Stimulated activated CD8-positive, alpha-beta memory T cell treated with anti-CD3 and anti-CD28 coated beads, Interleukin-4, amount 100 ng/mL, for 1 hour (primary cell): ENCODE measurements at places on chromosomes 12 and 14.

GRCh38 chr14:21923820-21924219 is 250.2 kb upstream of the OR4E1 start:
- no peak for DNase-seq

DNA sequence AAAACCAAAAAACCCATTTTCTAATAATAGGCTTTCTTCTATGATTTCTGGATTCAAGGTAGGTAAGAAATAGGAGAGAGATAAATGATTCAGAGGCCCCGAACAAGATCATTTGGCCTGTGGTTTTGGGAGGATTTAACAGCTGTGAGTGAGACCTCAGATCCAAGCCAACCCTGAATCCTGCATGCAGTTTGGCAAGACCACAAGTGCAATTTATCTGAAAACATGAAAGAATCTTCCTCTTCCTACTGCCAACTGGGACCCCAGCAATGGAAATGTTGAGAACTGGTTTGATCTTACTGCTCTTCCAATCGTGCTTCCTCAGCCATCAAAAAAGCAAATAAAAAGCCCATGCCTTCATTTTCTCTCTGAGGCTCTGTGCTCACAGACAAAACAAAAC is 519.7 kb upstream of the TBX3 start:
- no peak for DNase-seq

DNA sequence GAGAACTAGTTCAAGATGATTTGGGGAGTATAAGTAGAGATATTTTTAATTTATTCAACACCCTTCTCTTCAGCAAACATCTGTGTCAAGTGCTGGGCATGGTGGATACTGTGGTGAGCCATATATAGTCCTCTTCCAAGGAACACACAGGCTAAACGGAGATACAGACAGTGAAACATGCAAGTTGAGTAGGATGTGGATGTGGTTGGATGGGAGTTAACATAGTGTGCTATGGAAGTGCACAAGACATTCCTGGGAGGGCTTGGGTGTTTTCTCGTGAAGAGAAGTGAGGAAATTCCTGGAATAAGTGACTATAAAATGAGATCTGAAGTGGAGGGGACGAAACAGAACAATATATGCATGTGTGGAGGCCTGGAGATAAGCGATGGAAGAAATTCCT is 181.1 kb upstream of the NPAS3 start:
- DNase-seq, result no peak

GRCh38 chr14:50844391-50844790 is 13.4 kb upstream of the NIN start:
- DNase-seq, result no peak

DNA sequence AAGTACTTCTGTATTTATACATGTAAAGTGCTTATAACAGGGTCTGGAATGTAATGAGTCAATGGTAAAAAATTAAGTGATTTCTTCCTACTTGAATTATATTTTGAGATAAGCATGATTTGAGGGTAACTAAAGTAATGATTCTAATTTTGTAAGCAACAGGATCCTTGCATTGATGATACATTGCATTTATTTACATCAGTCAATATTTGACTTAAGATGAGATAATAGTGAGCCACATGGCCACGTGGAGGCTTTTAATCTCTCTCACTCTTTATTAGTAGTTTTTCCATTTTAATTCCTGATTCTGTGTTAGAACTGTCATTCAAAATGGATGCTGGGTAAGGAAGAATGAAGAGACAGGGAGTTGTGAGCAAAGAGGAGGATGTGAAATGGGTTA is 298.1 kb upstream of the PRICKLE1 start:
- no peak for DNase-seq

DNA sequence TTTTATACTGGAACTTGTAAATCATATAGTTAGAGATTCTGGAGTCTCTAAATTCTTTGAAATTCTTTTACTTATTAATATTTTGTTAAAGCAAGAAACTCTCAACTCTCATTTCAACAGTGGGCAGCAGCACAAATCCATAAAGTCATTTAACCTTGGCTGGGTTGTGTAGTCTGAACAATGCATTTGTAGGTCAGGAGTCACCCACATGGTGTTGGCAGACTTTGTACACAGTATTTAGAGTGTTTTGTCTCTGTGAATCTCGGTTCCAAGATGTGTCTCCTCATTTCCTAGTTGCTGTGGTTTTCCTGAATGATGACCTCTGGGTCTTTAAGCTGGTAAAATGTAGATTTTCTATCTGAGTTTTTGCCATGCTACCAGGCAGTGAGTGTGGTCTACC is 20.8 kb upstream of the STRAP start:
- no peak for DNase-seq

- no peak for DNase-seq
These were observed 37.5 kb downstream of the GPR68 start for GRCh38 chr14:91207008-91207407.

GRCh38 chr12:131755305-131756113 is 44.6 kb downstream of the SFSWAP start:
- DNase-seq, result no peak

DNA sequence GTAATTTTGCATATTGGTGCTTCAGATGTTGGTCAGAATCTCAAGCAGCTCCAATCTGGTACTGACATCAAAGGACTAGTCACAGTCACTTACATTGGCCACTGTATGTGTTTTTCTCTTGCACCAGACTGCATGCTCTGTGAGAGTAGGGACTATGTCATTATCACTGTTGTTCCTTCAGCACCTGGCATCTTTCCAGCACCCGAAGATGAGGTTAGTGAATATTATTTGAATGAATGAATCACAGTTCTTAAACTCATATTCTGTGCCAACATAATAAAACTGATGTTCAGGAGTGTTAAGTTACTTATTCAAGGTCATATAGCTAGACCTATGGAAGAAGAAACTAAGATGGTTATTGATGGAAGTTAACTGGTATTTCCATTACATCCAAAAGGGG is 204.5 kb upstream of the TBX3 start:
- no peak for DNase-seq

- DNase-seq, result no peak
These were observed 66.8 kb downstream of the C14orf132 start for GRCh38 chr14:96105926-96106441.

DNA sequence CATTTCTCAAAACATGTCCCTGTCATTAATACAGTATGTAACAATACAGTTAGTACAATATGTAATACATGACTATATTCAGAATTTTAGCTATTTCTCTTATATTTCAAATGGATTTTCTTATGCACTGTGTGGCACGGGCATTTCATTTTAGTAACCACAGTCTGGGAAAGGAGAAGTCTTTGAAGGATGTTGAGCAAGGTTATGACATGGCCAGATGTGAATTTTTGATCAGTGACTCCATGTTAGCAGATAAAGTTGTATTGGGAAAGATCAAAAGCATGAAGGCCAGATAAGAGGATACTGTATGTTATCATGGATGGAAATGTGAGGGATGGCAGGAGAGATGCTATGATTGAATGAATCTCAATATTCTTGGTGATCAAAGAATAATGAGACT is 285.2 kb downstream of the NAV3 start:
- no peak for DNase-seq

DNA sequence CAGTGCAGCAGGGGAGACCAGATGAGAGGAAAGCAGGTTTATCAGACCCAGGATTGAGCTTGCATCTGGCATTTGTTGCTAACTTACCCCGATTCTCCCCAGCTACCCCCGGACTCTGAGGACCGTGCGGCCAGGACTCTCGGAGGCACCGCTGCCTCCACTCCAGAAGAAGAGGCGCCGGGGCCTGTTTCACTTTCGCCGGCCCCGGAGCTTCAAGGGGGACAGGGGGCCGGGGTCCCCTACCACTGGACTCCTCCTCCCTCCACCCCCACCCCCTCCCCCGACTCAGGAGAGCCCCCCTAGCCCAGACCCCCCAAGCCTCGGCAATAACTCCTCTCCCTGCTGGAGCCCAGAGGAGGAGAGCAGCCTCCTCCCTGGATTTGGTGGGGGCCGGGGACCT is 6.5 kb upstream of the CPNE6 start:
- DNase-seq, result no peak

DNA sequence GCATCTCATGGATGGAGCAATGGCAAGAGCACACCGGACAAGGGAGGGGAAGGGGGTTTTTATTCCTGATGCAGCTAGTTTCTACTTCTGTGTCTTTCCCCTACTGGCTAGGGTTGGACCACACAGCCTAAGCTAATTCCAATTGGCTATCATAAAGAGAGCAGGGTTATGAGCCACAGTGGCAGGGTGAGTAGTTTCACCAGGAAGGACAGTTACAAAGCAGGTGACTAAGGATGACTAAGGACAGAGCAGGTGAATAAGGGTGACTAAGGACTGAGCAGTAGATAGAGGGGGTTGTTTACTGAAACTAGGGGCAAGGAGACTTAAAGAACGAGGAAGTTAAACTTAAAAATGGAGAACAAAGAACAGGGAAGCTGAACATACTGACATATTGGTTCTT is 321.4 kb upstream of the SEL1L start:
- no peak for DNase-seq

GRCh38 chr12:92000597-92000996 is 145.0 kb downstream of the BTG1 start:
- no peak for DNase-seq

- DNase-seq, result no peak
These were observed 163.7 kb upstream of the CCND2 start for GRCh38 chr12:4109826-4110225.

DNA sequence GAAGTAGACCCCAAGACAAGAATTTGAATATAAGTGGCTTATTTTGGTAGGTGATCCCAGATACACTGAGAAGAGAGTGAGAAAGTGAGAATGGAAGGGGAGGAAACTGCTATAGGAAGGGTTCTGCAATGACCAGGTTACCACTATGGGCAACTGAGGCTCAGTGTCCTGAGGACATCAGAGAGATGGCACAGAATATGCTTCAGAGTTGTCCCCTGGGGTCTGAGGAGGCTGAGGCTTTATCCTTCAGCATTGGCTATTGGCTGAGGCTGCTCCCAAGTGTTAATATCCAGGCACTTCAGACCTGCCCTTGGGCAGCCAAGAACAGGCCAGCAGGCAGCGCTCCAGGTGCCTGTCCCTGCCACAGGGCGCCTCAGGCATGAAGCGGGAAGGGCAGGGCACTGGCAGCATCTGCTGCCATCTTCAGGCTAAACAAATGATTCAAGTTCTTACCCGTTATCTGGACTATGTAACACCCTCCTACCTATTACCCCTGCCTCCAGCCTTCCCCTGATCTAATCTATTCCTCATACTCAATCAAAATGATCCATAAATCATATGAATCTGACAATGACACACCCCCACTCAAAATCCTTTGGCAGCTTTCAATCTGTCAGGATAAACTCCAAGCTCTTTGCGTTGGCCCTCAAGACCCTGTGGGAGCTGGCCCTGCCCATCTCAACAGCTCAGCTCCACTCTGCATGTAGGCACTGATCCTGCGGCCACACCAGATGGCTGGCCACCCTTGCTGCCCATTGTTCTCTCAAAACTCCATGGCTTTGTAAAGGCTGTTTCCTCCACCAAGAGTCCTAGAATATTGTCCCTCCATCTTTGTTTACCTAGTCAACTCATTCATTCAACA is 42.4 kb downstream of the CKAP4 start:
- DNase-seq, result no peak

DNA sequence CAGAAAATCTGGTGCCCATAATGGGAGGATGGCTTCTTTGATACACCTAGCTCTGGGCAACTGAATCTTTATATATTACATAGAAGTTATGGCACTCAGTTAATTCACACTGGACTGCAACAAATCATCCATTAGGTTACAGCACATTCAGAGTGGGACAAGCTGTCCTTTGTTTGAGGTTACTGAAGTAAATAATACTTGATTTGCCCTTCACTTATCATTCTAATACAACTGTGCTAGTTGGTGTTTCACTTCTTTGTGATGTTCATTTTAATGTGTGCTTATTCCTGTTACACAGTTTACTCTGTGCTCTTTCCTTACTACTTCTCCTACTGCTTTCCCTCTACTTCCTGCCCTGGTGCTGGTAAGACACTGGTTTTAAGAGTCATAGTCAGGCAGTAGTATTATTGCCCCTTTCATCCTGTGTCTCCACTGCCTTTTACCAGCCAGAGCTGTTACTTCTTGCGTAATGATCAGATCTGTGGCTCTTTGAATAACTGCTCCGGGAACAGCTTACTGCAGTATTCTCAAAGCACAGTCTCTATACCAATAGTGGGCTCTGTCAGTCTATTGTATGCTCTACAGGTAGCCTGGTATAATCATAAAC is 36.4 kb upstream of the GXYLT1 start:
- no peak for DNase-seq

DNA sequence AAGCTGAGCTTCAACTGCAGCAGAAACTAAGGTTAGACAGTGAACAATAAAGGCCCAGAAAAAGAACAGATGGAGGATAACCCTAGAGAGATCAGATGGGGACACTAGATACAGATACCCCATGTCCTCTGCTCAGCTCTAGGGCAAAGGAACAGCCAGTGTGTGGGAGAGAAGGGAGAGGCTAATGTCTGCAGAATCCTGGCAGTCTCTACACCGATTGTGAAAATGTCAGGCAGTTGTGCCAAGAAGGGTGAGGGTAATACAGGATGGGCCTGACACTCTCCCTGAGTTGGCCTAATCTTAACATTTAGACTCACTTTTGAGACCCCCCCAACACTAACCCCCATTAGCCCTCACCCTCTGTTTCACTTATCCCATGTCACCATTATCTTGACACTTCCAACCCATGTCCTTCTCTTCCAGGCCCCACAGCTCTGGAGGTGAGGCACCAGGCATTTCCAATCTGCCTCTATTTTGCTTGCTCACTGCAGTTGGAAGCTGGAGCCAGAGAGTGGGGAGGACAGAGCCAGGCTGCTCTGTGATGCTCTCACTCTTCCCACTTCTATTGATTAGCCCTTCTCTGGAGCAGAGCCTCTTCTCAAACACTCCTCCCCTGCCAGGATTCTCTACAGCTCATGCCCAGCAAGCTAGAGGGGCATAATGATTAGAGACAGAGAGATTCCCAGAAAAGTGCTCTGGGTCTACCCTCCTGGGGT is 3.0 kb upstream of the BLOC1S1 start:
- DNase-seq, result no peak

- DNase-seq, result no peak
These were observed 53.8 kb downstream of the PLEKHG3 start for GRCh38 chr14:64758025-64758521.

DNA sequence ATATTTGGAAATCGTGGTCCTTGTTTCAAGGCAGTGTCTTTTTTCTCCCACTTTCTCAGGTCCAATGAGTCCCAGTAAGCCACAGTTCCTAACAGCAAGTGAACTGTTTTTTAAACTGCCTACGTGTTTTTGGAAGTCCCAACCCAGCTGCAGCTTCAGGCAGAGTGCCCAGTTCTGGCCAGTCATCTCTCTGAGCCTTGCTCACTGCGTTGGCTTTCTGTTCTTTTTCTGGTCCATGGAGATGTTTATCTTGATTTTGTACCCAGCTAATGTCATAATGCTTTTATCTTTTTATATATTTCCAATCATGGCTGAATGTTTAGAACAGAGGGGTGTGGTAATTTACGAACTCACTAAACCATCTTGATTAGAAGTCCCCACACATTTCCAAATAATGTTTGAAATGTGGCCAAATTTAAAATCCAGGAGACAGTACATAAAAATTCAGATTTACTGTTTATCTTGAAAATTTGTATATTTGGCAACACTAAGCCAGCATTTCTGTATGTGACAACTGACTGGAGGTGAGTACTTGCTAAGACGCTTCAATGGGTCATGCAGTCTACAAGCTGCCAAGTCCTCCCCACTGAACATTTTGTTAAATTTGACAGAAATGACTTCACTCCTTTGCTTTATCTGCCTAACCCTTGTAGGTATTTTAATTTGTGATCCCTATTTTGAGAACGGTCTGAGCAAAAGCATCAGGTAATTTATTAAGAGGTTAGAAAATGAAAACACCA is 46.1 kb upstream of the OTOGL start:
- no peak for DNase-seq

- no peak for DNase-seq
These were observed 32.9 kb downstream of the RAB21 start for GRCh38 chr12:71787580-71787979.
